ENCODE measurements at places on chromosomes 2 and 18. TPM values are rescaled to one million over a fixed set of nuclear protein-coding genes. Genes with fewer than 3 reads are reported as not detected.

MYOM1 gene
- total RNA-seq: 5.8 TPM

DNA sequence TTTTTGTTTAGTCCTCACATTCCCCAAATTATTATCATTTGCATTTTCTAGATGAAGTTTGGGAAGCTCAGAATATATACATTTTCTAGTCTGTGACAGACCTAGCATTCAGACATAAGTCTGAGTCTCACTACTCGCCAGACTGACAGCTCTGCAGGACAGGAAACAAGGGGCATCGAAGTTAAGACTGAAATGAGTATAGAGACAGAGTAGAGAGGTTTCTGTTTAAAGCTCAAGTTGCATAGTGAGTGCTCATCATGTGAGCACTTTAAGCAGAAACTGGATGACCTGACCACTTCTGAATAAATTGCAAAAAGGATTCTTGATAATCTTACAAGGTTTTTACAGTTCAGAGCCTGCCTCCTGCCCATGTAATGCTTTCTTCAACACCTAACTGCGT, 1.1 kb downstream of the HADHB start:
- DNase-seq: peak; percentile 29

FKBP7 gene
- total RNA-seq: 1.1 TPM

ALMS1 gene
- 26.9 TPM for total RNA-seq

GRCh38 chr2:77521931-77522470, at the start of gene LRRTM4:
Gene LRRTM4 (minus strand): TSS chr2:77522376.
- DNase-seq: no peak

- no peak for DNase-seq
Observed at GRCh38 chr2:237873897-237874551, 14.6 kb downstream of the RAMP1 start.

DNER gene
- not detected for total RNA-seq

DNA sequence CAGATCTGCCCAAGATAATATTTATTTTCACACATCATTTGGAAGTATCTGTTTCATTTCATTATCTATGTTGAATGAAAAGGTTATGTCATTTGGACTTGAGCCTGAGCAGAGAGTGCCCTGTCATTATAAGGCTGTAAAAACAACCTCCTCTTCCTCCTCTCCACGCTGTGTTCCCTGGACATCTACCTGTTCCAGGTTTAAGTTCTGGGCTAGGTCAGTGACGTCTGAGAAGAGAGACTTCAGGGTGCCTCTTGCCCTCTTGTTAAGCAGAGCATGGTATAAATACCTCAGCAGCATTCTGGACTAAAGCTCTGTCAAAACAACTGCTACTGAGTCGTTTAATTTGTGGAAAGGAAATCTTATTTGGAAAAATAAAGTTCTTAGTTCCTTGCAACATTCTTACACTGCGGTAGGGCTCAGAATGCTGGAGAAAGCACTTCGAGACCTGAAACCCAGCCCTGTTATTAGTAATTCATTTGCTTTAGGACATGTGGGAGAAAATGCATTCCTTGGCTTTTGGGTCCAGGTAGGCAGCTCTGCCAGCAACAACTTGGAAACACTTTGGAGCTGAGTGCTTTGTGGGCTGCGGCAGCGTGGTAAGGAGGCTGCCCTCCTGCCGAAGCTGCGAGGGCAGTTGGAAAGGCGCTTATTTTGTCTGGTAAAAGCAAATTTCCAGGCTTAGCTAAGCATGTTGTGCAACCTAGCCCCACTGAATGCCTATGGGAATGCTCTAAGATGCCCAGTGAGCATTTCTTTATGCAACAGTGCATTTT, 91.8 kb upstream of the NEDD4L start:
- no peak for DNase-seq

C18orf32 gene
- total RNA-seq: 23.9 TPM

MAP3K19 gene
- not detected for total RNA-seq

DNA sequence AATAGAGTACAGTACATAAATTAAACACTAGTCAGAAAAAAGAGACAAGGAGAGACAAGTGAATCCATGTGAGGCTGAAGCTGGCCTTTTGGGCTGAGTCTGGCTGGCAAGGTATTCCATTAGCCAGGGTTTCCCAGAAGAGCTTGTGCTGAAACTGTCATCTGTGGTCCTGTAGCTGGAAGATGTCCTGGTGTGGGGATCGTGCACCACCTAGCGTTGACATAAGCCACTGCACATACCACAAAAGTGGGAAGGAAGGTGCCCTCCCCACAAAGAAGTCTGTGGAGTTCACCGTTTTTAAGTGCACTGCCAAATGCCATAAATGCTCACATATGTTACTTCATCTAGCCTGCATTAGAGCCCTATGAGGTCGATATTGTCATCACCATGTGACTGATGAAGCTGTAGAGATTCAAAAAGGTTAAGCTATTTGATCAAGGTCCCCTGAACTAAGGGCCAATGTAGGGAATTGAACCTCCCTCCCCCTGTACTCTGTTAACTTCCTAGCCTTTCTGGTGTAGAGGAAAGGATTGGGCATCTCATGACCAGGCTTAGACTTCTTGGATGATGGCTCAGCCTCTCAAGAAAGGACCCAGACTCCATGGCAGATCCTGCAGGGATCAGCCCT, 31.9 kb upstream of the GALNT14 start:
- peak; percentile 72 for DNase-seq

- DNase-seq: no peak
Observed at GRCh38 chr18:58491113-58491696, 137.7 kb downstream of the ALPK2 start.

DNA sequence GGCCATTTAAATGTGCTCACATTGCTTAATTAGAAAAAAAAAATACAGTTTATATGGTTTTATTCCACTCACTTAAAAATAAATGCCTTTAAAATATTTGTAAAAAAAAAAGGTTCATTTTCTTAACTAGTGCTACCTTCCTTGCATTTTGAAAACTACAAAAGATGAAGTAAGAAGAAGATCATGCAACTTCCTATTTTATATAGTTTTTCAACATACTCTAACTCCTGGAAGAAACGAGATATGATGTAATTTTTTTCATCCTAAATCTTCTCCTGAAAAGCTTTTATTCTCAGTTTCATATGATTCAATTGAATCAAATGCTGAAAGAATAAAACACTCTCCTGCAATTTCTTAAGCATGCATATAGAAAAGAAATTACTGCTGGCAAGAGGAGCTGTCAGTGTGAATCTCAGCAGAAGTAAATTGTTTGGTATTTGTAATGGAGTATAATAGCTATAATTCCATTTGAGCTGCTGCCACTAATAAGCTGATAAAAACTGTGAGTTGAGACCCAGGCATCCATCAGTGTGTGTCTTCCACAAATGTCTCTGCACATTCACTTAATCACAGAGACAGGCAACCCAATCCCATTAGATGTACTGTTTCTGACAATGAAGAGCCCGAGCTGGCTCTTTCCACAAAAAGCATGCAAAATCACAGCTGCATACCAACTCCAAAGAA, 3.7 kb downstream of the FTCDNL1 start:
- no peak for DNase-seq

C2orf81 gene
- total RNA-seq: 1.7 TPM

DNA sequence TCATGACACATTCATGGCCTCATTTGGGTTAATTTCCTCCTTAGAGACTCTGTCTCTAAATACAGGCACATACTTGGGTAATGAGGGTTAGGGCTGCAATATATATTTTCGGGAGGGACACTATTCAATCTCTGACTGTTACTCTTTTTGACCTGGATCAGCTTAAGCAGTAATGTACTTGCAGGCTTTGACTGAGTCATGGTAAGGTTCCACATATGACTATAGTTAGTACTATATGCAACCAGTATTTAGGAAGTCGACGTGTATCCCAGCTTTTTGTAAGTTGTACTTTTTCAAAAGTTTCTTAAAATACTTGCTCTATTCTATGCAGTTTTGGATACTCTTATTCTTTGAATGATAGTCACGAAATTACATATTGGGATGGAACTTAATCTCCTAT, 37.2 kb upstream of the CDH19 start:
- no peak for DNase-seq

- no peak for DNase-seq
Observed at GRCh38 chr2:182713601-182714000, 2.5 kb upstream of the DNAJC10 start.

- DNase-seq: no peak
Observed at GRCh38 chr18:23617412-23618014, 31.2 kb upstream of the NPC1 start.

GRCh38 chr2:147542351-147542750, 302.5 kb upstream of the ACVR2A start:
- no peak for DNase-seq

DNA sequence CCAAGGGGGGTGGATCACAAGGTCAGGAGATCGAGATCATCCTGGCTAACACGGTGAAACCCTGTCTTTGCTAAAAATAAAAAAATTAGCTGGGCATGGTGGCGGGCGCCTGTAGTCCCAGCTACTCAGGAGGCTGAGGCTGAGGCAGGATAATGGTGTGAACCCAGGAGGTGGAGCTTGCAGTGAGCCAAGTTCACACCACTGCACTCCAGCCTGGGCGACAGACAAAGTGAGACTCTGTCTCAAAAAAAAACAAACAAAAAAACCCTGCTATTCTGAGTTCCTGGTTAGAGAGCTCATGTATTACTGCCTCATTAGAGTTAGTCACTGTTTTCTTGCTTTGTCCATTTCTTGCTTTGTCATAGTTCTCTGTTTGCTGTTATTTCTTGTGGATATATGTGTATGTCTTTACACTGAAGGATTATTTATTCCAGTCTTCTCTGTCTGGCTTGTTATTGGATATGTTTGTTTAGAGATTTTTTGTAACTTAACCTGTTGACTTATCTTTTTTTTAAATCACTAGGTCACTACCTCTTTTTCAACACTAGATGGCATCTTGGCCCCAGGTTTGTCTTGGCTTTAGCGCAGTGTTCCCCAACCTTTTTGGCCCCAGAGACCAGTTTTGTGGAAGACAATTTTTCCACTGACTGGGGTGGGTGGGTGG, 17.0 kb downstream of the TTLL4 start:
- no peak for DNase-seq

DNA sequence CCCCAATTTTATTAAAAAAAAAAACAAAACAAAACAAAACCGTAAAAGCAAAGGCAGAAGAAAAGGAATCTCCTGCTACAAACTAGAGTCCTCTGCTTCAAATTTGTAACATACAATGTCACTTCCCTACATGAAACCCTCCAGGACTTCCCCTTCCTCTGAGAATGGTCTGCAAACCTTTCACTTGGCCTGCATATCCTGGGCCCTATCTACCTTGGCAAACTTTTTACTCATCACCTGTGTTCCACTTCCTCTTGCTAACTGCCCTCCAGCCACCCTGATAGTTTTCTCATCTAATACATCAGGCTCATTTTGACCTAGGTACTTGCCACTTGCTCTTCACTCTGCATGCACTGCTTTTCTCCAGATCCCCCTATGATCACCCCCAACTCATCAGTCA, 255.5 kb downstream of the ETAA1 start:
- DNase-seq: no peak

ZNF892 gene
- 3.2 TPM for total RNA-seq

XPO1 gene
- total RNA-seq: 137 TPM

GRCh38 chr2:136310005-136310495, 192.1 kb upstream of the CXCR4 start:
- DNase-seq: no peak

TCF23 gene
- not detected for total RNA-seq

ALPG gene
- total RNA-seq: not detected

DNA sequence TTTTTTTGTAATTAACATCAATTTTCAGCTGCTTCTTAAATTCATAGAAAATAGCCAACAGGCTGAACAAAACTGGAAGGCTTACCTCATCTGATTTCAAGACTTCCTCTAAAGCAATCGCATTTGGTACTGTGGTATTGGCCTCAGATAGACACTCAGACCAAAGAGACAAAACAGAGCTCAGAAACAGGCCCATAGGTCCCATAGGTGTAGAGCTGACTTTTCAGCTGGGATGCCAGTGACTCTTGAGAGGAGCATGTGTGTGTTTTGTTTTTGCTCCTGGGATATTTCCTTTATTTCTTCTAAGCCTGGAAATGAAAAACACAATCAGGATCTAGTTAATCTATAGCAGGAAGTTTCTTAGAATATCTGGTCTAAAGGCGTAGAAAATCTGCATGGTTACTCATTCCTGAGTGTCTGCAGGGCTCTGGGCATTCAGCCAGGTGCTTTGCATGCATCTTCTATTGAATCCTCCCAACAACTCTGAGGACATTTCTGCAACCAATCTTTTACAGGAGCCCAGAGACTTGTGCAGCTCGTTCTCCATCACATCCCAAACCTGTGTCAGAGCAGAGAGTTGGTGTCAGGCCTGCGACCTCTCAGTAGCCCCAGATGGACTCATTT, 190.8 kb downstream of the RTP5 start:
- DNase-seq: no peak

TUBB8B gene
- not detected for total RNA-seq

GRCh38 chr2:211439011-211439410, 882.6 kb downstream of the CPS1 start:
- DNase-seq: no peak

GRCh38 chr2:143159486-143159840, 30.2 kb downstream of the ARHGAP15 start:
- no peak for DNase-seq

KCNG2 gene
- total RNA-seq: not detected

DNA sequence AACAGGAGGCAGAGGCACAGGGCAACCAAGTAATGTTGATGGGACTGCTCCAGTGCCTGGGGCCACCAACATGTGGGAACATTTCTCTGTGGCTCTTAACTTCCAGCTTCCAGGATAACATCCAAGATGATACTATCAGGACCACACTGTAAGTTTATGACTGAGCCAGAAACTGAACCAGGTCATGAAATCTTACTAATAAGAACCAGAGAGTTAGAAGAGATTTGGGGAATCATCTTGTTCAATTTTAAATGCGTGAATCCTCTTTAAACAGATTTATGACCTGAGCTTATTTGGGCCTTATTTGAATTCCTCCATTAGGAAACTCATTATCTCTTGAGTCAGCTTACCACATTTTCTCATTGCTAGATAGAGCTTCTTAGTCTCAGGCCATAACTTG, 45.0 kb downstream of the MAP2 start:
- DNase-seq: no peak

- no peak for DNase-seq
Observed at GRCh38 chr18:13240060-13240725, 21.6 kb downstream of the LDLRAD4 start.

DNA sequence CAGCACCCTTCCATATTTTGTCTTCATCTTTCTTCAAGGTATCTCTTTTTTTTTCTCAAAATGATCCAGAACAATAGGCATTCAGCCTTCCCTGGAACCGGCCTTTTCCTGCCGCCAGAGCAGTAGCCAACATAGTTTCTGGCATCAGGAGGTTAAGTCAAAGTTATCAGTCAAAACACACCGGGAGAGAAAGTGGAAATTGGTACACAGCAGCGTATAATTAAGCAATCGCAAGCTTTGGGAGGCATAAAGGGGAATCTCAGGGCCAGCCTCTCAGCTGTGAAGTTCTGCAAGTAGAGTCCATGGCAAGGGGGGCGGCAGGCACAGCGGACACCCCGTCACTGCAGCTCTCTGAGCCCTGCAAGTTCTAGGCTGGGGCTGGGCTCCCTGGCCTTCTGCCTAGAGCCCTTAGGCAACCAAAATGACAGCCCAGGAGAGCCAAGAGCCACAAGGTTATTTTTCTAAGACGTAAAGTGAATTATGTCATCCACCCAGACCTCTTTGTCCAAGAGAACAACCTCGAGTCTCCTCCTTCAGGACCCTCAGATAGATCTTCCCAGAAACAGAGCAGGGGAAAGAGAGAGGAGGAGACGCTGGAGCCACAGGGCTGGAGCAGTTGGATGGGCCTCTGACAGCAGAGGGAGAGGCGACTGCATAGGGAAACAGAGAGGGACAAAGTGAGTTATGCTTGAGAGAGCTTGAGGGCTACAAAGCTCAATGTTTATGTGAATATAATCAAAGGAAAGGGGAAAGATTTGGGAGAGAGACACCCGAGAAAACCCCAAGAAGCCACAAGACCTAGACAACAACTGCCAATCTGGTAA, 114.7 kb downstream of the BCL2L11 start:
- no peak for DNase-seq

Measured in natural killer cell (primary cell).